ENCODE measurements at places on chromosomes 2 and 18. TPM values are rescaled to one million over a fixed set of nuclear protein-coding genes. Genes with fewer than 3 reads are reported as not detected.

GRCh38 chr2:237603718-237604362, 13.3 kb upstream of the RAB17 start:
- peak overlapping the region; percentile 19 for H3K27ac ChIP-seq
- no peak for DNase-seq
- H3K4me3 ChIP-seq = no peak overlapping the region
- peaks cover 2% of the 10 kb centered on the region for H3K4me1 ChIP-seq
- no peaks in the 10 kb centered on the region for H3K36me3 ChIP-seq

DNA sequence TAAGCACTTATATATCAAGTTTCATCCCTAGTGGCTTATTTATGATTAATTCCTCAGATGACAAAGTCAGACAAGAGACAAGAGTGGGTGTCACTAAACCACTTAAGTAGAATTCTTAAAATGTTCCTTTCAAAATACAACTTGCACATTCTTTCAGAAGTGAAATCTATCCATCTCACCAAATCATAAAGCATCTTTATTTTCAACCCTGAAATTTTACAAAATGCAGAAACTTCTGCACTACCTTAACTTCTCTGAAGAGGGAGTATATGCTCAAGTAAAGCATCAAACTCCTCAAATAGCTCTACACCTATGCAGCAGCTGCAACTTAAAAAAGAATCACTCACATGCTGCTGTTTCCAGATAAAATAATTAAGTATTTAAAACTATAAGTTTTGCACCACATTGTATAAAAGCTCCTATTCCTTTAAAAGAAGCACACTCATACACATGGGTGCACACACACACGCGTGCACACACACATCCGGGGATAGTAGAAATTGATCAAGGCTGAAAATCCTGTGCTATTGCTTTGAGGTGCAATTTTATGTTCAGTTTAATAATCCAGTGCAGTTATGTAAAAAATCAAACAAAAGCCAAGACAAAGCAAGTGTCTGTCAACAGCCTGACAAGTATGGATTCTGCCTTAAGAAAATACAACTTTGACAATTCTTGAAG, 244.5 kb downstream of the TCF4 start:
- H3K4me1 ChIP-seq = no peaks in the 10 kb centered on the region
- H3K27me3 ChIP-seq = no peaks in the 10 kb centered on the region
- H3K36me3 ChIP-seq = no peaks in the 10 kb centered on the region
- H3K4me3 ChIP-seq = no peak overlapping the region
- DNase-seq = no peak

DNA sequence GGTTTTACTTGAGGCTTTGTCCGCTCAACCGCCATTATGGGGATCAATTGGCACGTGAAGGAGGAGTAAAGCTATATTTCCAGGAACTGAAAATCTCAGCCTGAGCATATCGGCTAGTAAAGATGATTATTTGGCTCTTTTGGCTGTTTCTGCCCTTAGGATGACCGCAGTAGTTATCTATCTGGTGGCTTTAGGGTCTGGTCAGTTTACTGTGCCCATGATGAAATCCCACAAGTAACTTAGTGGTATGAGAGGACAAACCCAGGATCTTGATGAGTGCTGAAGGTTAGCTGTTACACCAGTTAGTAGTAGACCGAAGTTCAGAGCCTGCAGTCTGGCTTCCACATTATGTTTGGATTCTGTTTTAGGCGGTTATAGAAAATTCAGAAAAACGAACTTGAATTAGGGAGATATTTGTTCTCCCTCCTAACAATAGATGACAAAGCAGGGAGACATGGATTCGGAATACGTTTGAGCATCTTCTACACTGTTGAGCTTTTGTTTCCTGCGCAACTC, 1.2 kb downstream of the MAT2A start:
- H3K36me3 ChIP-seq = no peaks in the 10 kb centered on the region
- H3K4me3 ChIP-seq = peak overlapping the region; percentile 94
- H3K27me3 ChIP-seq = no peaks in the 10 kb centered on the region
- no peak for DNase-seq

GRCh38 chr2:25851740-25852503, 26.4 kb downstream of the ASXL2 start:
- no peak overlapping the region for H3K4me3 ChIP-seq
- no peak for DNase-seq
- H3K27ac ChIP-seq = peak overlapping the region; percentile 48
- no peaks in the 10 kb centered on the region for H3K27me3 ChIP-seq
- H3K36me3 ChIP-seq = no peaks in the 10 kb centered on the region
- peaks cover 3% of the 10 kb centered on the region for H3K4me1 ChIP-seq

DNA sequence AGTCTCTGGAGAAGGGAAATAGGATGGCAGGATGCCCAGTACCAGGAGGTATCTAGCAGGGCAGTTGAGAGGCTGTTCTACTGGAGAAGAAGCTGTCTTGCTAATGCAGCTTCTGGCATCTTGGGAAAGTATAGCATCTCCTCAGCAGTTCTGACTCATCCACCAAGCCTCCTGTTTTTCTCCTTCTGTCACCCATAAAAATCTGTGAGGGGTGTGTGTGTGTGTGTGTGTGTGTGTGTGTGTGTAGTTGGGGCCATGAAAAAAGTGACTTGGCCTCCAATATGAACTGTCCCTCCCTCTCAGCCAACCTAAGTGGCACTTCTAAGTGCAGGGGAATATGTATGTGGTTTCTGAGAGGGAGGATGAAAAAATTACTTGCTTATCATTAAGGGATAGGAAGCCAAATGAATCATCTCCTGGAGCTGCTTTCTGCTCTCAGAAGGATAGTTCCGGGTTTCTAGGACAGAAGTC, 83.9 kb downstream of the CBLN2 start:
- H3K4me1 ChIP-seq = no peaks in the 10 kb centered on the region
- no peaks in the 10 kb centered on the region for H3K27me3 ChIP-seq
- no peaks in the 10 kb centered on the region for H3K36me3 ChIP-seq
- H3K27ac ChIP-seq = no peak overlapping the region
- no peak for DNase-seq

GRCh38 chr2:61193670-61194561, 31.9 kb downstream of the C2orf74 start:
- H3K27ac ChIP-seq = no peak overlapping the region
- no peak overlapping the region for H3K4me3 ChIP-seq
- H3K27me3 ChIP-seq = no peaks in the 10 kb centered on the region
- H3K36me3 ChIP-seq = no peaks in the 10 kb centered on the region
- no peaks in the 10 kb centered on the region for H3K4me1 ChIP-seq
- no peak for DNase-seq

GRCh38 chr18:12886498-12887126, 2.6 kb upstream of the PTPN2 start:
- H3K4me1 ChIP-seq = no peaks in the 10 kb centered on the region
- no peak for DNase-seq
- H3K4me3 ChIP-seq = no peak overlapping the region
- no peaks in the 10 kb centered on the region for H3K27me3 ChIP-seq
- no peak overlapping the region for H3K27ac ChIP-seq
- H3K36me3 ChIP-seq = no peaks in the 10 kb centered on the region

DNA sequence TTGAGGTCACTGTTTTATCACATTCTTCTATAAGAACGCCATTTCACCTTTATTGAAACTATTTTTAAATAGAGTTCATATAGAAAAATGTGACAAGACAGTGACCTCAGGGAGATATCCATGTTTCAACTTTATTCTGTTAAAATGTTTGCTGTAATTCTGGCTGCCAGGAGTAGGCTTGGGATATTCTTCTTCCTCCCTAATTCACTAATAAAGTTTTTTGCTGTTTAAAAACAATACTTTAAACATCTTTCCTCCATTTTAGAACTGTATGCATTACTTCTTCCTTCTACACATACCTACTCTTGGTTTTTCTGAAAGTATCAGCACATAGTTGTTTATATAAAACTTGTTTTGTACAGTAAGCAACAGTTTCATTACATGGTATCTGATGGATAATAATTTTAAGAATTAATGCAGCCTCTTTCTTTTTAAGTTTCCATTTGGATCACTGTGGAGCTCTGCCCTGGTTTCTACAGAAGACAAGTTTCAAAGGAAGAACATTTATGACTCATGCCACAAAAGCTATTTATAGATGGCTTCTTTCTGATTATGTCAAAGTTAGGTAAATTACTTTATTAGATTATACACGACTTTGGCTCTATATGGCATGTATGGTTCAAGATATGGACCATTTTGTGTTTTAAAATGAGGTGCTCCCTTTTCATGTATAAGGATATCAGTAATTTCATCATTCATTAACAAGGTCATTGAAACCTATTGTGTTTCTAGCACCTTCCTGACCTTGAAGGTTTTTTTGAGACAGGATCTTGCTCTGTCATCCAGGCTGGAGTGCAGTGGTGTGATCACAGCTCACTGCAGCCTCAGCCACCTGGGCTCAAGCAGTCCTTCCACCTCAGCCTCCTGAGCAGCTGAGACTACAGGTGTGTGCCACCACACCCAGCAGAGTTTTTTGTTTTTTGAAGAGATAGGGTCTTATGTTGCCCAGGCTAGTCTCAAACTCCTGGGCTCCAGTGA, 7.2 kb downstream of the CPSF3 start:
- H3K27me3 ChIP-seq = no peaks in the 10 kb centered on the region
- H3K27ac ChIP-seq = no peak overlapping the region
- no peak overlapping the region for H3K4me3 ChIP-seq
- no peak for DNase-seq

GRCh38 chr2:217914878-217915277, 87.9 kb downstream of the TNS1 start:
- no peaks in the 10 kb centered on the region for H3K27me3 ChIP-seq
- no peaks in the 10 kb centered on the region for H3K36me3 ChIP-seq
- H3K27ac ChIP-seq = peak overlapping the region; percentile 86
- H3K4me3 ChIP-seq = no peak overlapping the region
- no peak for DNase-seq
- H3K4me1 ChIP-seq = peaks cover 20% of the 10 kb centered on the region

GRCh38 chr2:24009680-24010476, at the start of gene MFSD2B:
Gene MFSD2B, plus strand, starts transcription at chr2:24010085. Its CDS starts 12 bp downstream, at chr2:24010097.
- no peak for DNase-seq
- H3K27ac ChIP-seq = no peak within 1 kb of the TSS
- no peak within 1 kb of the TSS for H3K4me3 ChIP-seq
- H3K36me3 ChIP-seq = no peaks in the 10 kb centered on the region

DNA sequence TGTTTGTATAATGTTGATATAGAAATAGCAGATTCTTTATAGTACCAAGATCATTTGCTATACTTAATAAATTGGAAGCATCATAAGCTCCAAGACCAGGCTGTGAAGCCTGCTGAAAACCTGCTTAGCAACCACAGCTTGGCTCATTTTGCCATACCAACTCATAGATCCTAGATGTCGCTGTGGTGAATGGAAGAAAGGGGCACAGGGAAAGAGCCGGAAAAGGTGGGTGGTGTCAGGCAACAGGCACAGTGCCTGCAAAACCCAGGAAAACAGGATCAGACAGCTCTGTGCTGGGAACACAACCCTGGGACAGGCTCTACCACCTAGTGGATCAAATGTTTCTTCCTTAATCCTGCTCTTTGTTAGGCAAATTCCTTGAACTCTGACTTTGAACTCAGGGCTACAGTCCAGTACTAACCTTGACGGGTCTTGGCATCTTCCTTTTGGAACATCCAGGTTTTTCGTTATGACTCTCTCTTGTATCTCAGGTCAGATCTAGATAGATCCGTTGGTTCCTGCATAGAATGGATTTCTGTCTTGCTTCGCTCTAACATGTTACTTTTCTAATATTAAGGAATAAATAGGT, 31.6 kb downstream of the TWSG1 start:
- no peaks in the 10 kb centered on the region for H3K4me1 ChIP-seq
- no peaks in the 10 kb centered on the region for H3K36me3 ChIP-seq
- no peak overlapping the region for H3K27ac ChIP-seq
- peak; percentile 51 for DNase-seq

- peaks cover under 1% of the 10 kb centered on the region for H3K4me1 ChIP-seq
- no peaks in the 10 kb centered on the region for H3K27me3 ChIP-seq
- no peaks in the 10 kb centered on the region for H3K36me3 ChIP-seq
- DNase-seq = no peak
- no peak overlapping the region for H3K27ac ChIP-seq
- H3K4me3 ChIP-seq = no peak overlapping the region
Observed at GRCh38 chr2:222404151-222404905, 20.0 kb upstream of the SGPP2 start.

DNA sequence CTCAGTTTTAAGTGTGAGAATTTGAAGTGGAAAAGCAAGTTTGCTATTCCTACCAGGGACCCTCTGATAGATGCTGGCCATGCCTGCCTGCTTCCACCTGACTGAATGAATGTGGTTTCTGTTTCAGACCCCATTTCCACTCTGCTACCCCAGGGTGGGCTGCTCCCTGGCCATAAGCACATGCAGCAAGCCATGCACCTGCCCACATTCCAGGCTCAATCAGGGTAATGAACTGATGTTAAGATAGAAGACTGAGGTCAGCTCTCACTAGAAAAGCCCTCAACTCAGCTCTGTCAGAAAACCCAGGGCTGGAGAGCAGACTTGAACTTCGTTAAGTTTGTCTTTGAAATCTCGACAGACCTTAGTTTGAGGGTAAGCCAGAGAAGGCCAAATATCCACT, 333.9 kb downstream of the CYRIA start:
- no peak for DNase-seq

DNA sequence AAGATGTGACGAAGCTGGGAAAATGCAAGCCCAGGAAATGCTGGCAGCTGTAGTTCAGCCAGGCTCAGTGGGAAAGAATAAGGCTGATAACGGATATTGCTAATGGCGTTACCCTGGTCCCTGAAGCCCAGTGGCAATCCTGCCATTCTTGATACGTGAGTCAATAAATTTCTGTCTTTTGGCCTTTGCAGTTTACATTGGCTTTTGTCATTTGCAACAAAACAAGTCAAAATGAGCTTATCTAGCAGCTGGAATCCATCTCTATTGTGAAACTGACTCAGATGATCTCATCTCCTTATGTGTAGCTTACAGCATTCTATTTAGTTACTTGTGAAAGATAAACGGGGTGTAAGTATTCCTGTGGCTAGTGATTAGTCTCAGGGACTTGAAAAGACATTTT, 43.8 kb downstream of the ARL6IP6 start:
- no peaks in the 10 kb centered on the region for H3K27me3 ChIP-seq
- H3K27ac ChIP-seq = no peak overlapping the region
- peaks cover 3% of the 10 kb centered on the region for H3K36me3 ChIP-seq

- no peak for DNase-seq
- no peaks in the 10 kb centered on the region for H3K4me1 ChIP-seq
Observed at GRCh38 chr2:200369886-200370285, 63.4 kb downstream of the SPATS2L start.

- H3K4me3 ChIP-seq = no peak overlapping the region
- H3K27ac ChIP-seq = no peak overlapping the region
- no peaks in the 10 kb centered on the region for H3K27me3 ChIP-seq
- H3K36me3 ChIP-seq = no peaks in the 10 kb centered on the region
- no peak for DNase-seq
Observed at GRCh38 chr2:203928849-203929248, 7.7 kb upstream of the ICOS start.

The GNLY gene
- 8.0 TPM for total RNA-seq

The LGALSL gene
- 26.8 TPM for total RNA-seq

The TLX2 gene
- not detected for total RNA-seq

The VIL1 gene
- 0.65 TPM for total RNA-seq

The CD28 gene
- total RNA-seq = 7.4 TPM

The ABCA12 gene
- total RNA-seq = not detected

The TTN gene
- 4.8 TPM for total RNA-seq

The REG3A gene
- total RNA-seq = 8.3 TPM

The MC5R gene
- total RNA-seq = not detected

The TMEFF2 gene
- not detected for total RNA-seq

The VWA3B gene
- total RNA-seq = 1.0 TPM
